Stimulated activated CD8-positive, alpha-beta memory T cell treated with anti-CD3 and anti-CD28 coated beads, Interleukin-15, amount 100 ng/mL, for 4 hours (primary cell): ENCODE measurements at places on chromosomes 3 and 15.

DNA sequence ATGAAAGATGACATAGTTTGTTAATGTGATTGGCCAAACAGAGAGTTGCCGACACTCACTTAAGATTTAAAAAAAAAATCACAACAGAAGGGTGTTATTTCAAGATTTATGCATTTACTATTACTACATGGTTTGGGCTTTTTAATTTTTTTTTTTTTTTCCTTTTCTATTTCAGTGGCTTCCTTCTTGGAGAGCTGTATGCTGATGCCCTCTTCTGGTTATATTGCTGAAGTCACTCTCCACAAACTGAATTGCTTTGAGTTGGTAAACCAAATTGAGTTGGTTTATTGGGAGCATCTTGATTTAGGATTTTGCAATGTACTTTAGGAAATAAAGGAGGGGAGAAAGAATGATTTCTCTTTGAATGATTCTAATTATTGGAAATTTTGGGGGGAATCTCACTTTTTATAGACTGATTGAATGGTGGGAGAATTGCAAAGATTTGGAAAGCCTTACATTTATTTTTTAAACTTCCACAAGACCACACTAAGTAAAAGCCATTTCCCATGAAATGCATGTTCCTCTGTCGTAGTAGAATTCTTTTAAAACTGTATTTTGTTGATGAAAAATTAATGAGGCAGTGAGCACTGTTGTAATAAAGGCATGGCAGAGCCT is 186.6 kb upstream of the FEZF2 start:
- no peak for DNase-seq

GRCh38 chr15:85623315-85624049 is 171.2 kb downstream of the KLHL25 start:
- no peak for DNase-seq

DNA sequence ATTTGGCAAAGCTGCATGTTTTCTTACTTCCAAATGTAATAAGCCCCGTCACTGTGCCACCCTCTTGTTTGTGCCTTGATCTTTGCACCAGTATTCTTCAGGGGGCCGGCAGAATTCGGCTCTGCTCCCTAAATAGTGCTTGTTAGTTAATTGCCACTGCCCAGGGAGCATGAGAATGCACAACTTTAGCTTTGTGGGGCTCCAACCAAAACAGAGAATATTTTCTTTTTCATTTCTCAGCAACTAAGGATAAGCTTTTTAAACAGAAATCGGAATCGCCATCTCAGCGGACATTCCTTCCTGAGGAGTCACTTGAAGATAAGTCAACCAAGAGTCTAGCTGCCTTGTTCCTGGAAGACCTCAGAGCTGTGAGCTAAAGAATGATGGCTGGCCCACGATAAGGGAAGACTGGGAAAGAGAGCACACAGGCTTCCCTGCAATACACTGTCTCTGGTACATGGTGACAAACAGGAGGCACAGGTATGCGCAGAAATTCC is 106.0 kb downstream of the LRIG1 start:
- DNase-seq: no peak

DNA sequence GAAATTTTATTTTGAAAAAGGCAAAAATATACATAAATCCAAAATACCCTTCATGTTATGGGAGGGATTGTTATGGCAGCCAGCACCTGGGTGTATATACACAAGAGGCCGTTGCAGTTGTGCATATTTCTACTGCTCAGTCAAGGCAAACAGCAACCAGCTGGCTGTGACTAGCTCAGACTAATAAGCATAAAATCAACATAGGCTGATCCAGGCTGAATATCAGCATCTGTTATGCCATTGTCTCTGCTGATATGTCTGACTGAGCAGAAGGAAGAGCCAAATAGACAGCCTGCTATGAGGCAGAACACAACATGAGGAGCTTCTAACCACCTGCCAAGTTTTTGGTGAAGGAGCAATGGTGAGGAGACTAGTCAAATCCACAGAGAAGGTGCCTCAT is 457.5 kb upstream of the ALCAM start:
- DNase-seq: no peak

GRCh38 chr15:55714064-55714463 is 28.9 kb downstream of the PRTG start:
- DNase-seq: no peak

GRCh38 chr15:77030928-77031375 is 36.0 kb downstream of the PSTPIP1 start:
- DNase-seq: no peak

DNA sequence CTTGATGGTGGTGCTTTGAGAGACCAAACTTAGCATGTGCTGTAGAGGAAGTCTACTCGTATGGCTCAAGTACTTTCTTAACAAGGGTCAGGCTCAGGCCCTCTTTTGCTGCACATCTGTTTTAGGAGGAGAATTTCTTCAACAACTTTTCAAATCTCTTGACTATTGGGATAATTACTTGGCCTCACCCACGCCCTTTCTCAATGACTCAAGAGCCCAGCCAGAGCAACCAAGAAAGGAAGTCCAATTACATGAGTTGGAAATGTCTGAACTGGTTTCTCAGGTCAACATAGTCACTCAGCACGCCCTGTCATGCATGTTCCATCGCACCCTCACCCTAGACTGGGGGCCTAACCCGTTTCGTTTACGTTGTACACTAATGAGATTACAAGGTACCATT is 44.8 kb upstream of the UMPS start:
- DNase-seq: no peak

DNA sequence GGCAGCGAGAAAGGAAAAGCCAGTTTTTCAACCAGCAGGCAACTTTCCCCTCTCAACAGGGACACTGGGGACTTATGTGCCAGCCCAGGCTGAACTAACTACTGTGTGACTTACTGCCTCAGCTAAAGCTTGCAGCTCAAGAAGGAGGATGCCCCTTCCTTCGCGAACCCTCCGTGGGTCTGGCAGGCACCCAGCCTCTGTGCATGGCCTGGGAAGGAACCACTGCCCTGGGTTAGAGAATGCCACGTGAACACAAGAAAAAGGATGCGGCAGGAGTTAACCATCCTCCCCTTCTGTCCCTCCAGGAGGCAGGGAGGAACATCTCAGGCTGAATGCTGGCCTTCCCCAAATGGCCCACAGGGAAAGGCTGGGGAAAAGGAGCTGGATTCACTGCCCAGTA is 29.0 kb downstream of the CHDH start:
- no peak for DNase-seq

DNA sequence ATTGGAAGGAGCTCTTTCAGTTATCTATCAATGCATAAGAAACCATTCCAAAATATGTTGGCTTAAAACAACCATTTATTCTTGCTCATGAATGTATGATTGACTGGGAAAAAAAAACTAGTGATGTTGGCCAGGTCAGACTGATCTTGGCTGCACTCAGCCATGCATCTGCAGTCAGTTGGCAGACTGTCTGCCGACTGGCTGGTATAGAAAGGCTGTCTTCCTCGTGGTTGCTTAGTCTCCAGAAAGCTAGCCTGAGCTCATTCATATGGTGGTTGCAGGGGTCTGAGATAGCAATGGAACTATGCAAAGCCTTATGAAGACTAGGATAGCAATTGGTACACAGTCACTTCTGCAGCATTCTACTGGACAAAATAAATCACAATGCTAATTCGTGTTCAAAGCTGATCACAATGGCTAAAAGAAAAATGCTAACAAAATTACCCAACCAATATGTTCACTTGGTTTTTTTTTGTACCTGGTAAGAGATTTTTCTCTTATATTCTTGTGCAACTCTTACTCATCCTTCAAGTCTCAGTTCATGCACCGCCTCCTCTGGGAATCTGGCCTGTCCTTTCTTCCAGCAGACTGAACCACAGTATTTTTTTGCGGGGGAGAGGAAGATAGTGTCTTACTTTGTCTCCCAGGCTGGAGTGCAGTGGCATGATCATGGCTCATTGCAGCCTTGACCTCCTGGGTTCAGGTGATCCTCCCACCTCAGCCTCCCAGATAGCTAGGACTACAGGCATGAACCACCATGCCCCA is 126.8 kb downstream of the KCNAB1 start:
- no peak for DNase-seq

GRCh38 chr15:57382215-57382614 is 5.9 kb downstream of the CGNL1 start:
- DNase-seq: no peak

DNA sequence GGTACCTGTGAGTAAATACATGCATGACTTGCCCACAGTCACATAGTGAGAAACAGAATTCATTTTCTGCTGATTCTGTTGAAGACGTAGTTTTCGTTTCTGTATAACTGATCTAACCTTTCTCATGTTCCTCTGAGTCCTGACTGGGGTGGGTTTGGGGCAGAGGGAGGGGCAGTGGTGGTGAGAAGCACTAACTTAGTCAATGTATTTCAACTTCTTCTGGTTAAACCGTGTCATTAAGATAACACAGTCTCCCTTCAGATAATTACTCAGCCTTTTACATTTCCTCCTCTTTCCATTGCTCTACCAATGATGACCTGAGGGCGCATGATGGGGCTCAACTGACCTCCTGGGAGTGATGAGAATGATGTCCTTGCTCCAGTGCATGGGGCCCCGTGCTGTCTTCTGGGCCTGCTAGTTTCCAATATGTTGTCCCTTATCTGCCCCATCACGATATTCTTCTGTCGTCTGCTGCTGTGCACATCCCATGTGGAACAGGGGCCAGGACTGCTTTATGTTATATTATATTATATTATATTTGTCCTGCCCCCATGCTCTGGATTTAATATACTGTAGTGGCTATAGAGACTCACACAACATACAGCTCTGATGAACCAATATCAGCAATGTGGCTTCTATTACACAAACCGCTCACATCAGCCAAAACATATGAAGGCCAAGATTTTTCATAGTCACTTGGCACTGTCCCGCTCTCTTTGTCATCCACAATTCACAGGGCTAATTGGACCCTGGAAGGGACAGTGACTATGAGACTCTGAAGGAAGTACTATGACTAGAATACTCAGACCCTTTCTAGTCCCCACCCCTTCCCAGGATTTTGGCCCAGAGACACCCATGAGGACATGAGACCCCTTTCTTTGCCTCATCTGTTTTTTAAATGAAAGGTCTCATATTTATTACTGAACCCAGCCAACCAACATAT is 407.1 kb upstream of the MCTP2 start:
- DNase-seq: no peak

DNA sequence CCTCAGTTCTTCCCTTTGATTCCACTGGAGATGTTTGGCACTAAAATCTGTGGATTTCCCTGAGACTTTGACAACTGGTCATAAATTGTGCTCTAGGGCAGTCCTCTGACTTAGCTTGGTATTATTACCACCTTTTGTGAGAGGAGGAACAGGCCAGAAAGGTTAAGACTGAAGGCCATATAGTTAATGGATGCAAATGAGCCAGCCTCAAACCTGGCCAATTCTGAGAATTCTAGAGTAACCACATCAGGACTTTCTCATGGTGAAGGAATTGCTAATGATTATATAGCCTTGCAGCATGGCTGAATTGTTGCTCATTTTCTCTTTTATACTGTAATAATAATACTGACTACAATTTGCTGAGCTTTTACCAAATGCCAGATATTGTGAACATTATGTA is 162.5 kb downstream of the CADPS start:
- DNase-seq: no peak

- no peak for DNase-seq
These were observed 581 bp downstream of the IP6K1 start for GRCh38 chr3:49785565-49786356.
